ENCODE measurements at places on chromosomes 1 and 21.

GRCh38 chr21:17371450-17371849 lies 141.4 kb upstream of the CXADR start:
- ATAC-seq: no peak

- no peak for ATAC-seq
Observed at GRCh38 chr1:36961062-36961615, 73.2 kb downstream of the GRIK3 start.

- no peak for ATAC-seq
Observed at GRCh38 chr1:161872506-161872905, 106.4 kb downstream of the ATF6 start.

GRCh38 chr1:7940745-7941436 lies at the start of gene TNFRSF9:
Gene TNFRSF9, minus strand, starts transcription at chr1:7940839. Its CDS starts 845 bp downstream, at chr1:7939994.
- ATAC-seq: peak; percentile 87

GRCh38 chr1:118479351-118479750 lies 294.3 kb upstream of the SPAG17 start:
- no peak for ATAC-seq

DNA sequence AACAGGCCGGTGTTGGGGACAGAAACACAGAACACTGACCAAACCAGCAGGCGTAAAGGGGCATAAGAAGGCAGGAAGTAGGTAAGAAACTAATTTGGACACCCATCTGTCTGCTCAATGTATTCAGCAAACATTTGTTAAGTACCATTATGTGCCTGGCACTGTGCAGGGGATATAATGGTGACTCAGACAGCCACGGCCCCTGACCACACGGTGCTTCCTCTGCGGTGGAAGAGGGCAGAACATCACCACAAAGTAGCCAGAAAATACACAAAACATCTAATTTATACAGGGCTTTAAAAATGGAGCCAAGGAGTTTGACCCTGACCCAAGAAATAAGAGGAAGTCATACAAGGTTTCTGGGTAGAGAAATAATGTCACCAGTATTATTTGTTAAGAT lies 12.9 kb downstream of the DNAJC11 start:
- ATAC-seq: no peak

DNA sequence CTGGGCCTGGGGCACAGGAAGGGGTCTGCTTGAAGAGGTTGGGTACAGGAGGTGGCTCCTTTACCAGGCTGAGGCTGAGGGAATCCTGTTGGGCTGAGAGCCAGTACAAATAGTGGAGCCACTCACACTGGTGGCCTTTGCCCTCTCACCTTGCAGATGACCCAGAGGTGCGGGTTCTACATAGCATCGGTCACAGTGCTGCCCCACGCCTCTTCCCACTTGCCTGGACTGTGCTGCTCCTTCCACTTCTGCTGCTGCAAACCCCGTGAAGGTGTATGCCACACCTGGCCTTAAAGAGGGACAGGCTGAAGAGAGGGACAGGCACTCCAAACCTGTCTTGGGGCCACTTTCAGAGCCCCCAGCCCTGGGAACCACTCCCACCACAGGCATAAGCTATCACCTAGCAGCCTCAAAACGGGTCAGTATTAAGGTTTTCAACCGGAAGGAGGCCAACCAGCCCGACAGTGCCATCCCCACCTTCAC lies 1.8 kb upstream of the SLC50A1 start:
- ATAC-seq: no peak
